ENCODE measurements at places on chromosomes 5 and 9. TPM values are rescaled to one million over a fixed set of nuclear protein-coding genes. Genes with fewer than 3 reads are reported as not detected.

DNA sequence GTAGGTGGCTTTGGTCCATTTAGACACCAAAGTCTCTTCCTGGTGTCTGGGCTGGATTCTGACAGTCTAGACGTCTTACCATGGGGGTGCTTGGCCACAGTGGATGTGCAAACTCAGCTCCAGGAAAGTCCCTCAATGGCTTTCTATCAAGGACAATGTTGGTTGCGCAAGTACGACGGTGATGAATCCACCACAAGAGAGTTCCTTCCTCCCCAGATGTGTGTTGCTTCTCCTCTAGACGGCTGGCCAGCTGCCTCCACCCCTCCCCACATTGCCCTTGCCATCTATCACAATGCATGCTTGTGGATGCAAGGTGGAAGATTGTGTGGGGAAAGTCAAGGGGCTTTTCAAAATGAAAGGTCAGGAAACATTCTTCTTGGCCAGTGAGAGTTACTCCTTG lies 89.7 kb upstream of the IRX2 start:
- no peak for DNase-seq

GRCh38 chr9:84947412-84947972 lies 278.0 kb downstream of the NTRK2 start:
- DNase-seq, result no peak

GRCh38 chr9:14310311-14310710 lies 3.6 kb downstream of the NFIB start:
- no peak for DNase-seq

DNA sequence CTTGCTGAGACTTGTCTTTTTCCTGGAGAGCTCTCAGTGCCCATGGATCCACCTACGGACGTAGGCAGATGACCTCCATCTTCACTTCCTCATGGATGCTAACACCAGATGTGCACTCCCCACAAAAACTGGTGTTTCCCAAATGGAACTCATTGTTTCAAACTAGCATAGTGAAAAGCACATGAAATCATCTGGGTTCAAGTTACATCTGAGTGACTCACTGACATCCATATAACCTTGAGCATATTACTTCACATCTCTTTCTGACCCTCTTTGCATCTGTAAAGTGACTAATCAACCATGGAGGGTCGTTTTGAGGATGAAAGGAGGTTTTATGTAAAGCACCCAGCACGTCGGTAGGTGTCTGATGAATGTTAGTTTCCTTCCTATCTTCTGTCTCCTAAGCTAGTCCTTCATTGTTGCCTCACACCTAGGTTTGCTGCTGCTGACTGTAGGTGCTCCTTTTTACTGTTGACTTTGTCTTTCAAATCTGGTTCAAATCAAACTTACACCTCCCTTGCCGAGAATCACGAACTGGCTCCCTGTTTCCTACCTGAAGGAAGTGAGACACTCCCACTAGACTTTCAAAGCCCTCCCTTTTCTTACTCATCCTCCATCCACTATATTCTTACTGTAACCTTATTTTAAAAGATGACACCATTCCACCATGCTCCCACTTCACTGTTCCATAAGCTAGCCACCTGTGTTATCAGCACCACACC lies 10.3 kb downstream of the OCLN start:
- no peak for DNase-seq

GRCh38 chr9:135990468-135991429 lies 29.6 kb upstream of the UBAC1 start:
- DNase-seq, result no peak

The FSD1L gene
- 11.4 TPM for polyA plus RNA-seq

All from left kidney (tissue), 8 donors.